ENCODE measurements at places on chromosomes 4 and X.
A peak's percentile ranks its signal among the peaks of the same experiment; 100 is the strongest.

GRCh38 chrX:132622130-132622529 is 133.3 kb upstream of the MBNL3 start:
- peak; percentile 9 for DNase-seq

GRCh38 chrX:23434356-23434884 is 99.8 kb downstream of the PTCHD1 start:
- DNase-seq, result peak; percentile 44

DNA sequence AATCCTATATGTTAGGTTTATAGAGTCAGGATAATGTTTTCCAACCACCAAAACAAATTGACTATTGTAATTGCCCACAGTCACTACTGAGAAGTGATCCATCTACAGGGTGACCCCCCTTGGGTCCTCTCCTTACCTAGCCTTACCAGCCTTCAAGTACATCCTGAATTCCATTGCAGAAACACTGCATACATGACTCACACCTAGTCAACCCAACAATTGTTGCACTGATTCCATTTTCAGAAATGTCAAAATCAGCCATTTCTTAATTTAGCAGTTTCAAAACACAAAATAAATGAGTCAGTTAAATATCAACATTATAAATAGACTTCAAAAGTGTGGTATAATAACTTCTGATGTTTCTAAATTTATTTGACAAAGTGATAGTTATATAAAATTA is 106.3 kb upstream of the TNIP3 start:
- no peak for DNase-seq

GRCh38 chrX:53729751-53730150 is 43.2 kb upstream of the HUWE1 start:
- no peak for DNase-seq

GRCh38 chr4:116603096-116603495 is 482.3 kb downstream of the TRAM1L1 start:
- no peak for DNase-seq
